ENCODE measurements at places on chromosomes 16 and 17. TPM values are rescaled to one million over a fixed set of nuclear protein-coding genes. Genes with fewer than 3 reads are reported as not detected.

DNA sequence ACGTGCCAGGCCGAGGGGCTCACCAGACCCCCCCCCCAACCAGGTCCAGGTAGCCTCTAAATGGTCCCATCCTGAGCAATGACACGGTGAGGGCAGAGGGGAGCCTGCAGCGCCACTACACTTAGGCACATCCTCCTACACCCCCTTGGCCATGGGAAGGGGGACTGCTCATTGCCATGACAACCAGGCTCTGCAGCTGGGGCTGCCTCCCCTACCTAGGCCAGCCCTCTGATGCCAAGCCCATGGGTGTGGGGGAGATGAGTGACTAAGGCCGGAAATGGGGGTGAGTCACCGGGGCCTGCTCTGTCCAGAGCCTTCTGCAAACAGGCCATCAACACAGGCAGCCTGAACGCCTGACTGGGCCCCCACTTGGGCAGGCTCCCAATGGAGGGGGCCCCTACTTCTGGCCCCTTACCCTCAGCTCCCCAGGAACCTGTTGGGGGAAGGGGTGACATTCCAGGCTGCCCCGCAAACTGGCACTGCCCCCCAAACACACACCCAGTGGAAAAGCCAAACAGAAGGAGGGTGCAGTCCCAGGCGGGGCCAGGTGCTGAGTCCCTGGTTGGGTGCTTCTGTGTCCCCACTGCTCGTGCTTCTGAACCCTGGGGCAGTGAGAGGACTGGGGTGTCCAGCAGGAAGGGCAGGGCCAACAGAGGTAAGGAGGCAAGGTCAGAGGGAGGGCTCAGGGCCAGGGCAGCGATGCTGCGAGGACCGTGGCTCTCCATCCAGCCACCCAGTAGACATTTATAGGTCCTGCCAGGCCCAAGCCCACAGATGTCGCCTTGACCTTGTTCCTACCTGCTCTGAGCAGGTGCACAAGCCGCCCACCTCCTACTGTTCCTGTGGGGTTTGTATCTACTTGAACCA lies 8.2 kb downstream of the PLCD3 start:
- DNase-seq: no peak

GRCh38 chr16:51971184-51971583 lies 575.8 kb downstream of the TOX3 start:
- no peak for DNase-seq

The TEDC2 gene
- total RNA-seq: 20.9 TPM

The RNF222 gene
- 0.21 TPM for total RNA-seq

The VAT1L gene
- total RNA-seq: not detected

The RGS9 gene
- total RNA-seq: 1.1 TPM

Data from activated naive CD4-positive, alpha-beta T cell treated with anti-CD3 and anti-CD28 coated beads, Interleukin-2, amount 50 U/mL, for 72 hours (primary cell).